ENCODE measurements at places on chromosomes 16 and 17.

DNA sequence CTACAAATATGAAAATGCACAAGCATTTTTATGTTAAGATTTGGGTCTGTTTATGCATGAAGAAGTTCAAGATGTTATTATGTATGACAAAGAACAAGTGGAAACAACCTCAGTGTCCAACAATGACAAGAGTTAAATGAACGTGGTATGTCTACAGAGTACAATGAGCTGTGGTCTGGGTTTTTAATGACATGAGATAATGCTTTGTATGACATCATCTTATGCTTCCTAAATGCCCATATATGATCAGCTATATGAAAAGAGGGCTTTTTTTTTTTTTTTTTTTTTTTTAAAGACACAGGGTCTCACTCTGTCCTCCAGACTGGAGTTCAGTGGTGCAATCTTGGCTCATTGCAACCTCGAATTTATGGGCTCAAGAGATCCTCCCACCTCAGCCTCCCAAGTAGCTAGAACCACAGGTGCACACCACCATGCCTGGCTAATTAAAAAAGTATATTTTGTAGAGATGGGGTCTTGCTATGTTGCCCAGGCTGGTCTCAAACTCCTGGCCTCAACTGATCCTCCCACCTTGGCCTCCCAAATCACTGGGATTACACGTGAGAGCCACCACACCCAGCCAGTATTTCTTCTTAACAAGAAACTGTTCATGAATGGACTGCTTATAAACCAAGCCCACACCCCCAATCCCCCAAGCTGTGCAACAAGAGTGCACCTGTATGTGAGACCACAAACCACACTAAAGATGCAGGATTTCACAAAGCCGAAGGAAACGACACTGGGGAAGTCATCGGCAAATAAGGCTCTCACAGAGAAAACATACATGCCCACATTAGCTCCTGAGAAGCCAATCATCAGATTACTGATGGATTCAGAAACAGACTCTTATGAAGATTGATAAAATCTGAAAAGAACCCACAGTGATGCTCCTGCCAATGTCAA lies 114.5 kb downstream of the CPPED1 start:
- DNase-seq: no peak

GRCh38 chr16:30470632-30470995 lies 1.9 kb upstream of the ITGAL start:
- no peak for DNase-seq

DNA sequence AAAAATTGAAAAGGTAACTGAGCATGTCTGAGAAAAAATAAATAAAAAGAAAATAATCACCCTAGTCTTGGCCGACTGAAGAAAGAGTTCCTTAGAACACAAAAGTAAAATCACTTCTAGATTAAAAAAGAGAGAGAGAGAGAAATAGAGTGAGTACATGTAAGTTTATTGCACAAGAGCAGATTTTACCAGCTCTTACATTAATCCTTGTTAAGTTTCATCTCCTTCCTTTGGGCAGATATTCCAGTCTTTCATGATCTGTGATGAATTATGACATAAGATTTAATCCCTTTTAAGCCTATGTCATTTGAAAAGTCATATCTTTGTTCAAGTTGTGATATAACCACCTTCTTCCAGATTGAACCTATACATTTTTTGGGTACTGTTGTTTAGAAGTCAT lies 54.8 kb downstream of the NFAT5 start:
- no peak for DNase-seq

DNA sequence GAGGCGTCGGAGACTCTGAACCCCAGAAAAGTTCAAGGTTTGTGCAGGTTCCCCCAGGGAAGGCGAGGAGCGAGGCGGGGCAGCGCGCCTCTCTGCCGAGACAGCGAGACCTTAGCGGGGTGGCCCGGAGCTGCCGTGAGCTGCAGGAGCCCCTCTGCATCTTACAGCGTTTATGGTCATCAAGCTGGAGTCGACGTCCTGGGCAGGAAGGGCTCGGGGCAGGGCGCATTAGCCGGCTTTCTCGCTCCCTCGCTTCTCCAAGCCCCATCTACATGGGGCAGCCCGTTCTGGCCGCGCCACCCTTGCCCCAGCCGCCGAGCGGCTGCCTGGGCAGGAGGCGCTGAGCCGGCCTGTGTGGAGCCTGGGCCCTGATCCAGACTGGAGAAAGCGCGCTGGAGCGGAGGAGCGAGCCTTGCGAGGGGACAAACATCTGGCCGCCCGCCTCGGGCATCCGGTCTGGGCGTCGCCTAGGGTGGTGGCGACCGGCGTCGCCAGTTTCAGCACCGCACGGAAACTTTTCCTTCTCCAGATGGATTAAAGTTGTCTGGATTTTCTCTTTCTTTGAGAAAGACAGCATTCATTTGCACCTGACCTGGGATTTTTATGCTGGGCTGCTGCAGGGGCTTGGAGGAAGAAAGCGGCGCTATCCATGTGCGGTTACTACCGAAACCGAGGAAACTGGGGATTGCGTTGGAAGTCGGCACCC lies 750 bp downstream of the TMEM132E start:
- DNase-seq: no peak

DNA sequence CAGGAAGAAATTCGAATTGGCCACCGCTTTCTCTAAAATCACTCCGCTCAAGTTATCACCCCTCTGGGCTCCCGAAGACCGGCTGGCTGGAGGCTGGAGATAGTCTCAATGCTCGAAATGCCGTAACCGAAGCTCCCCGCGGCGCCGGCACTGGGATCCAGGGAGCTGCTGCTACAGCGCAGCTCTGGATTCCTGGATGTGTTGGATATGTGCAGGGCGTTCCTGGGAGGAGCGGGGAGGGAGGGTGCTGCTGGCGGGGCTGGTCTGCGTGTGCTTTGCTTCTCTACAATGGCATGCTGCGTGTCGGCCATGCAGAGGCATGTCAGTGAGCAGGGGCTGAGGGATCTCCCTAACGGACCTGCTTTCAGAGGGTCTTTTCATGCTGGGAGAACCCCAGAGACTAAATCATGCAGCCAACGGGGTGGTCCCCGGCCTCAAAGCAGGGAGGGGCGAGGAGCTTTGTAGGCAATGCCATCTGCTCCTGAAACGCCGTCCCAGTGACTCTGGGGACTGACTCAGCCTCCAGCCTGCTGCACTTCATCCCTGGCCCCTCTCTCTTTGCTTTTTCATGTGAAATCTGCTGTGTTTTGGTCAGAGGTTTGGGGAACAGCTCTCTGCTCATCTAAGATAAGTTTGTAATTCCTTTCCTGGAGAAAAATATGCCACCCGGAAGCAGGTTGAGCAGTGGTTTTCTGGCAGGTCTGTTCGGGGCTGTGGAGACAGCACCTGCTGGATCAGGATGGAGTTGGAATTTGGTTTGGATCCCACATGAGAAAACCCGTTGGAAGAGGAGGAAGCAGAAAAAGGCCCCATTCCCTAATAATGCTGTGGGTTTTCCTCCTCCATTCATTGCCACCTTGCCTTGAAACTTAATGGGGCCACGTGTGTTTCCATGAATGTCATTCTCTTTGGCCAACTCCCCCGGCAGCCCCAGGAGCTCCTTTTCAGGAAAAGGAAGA lies 311.4 kb downstream of the SEC14L1 start:
- no peak for DNase-seq

GRCh38 chr16:4682616-4683254 lies 10.6 kb upstream of the NUDT16L1 start:
- no peak for DNase-seq

- DNase-seq: no peak
These were observed 1.8 kb downstream of the TMIGD1 start for GRCh38 chr17:30332057-30332542.

- DNase-seq: no peak
These were observed 3.6 kb downstream of the FA2H start for GRCh38 chr16:74770831-74771526.

DNA sequence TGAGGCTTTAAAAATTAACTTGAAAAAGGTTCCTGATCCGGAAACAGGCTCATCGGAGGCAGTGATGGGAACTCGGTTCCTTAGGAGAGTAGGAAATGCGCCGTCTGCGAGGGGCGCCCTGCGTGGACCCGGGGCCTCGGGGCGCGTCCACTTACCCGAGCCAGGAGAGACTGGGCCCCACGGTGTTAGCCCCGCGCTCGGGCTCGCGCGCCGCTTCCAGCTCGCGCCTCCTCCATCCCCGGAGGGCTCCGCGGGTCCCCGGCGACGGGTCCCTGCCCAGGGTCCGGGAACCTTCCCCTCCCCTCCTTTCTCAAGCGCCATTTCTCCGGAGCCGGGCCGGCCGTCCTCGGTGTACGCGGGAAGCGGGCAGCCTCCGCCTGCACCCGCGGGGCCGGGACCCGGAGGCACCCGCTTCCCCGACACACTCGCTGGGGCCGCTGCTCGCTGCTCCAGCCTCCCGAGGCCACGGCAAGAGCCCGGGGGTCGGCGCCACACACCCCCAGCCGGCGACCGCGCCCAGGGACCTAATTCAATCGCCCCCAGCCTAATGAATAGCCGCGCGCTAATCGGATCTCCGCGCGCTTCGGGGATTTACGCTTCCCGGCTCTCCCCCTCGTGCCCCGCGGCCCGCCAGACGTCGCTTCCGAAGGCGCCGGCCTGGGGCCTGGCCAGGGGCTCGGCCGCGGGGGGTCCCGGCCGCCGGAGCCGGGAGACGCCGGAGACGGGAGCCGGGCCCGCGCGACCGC lies 2.2 kb upstream of the BAHCC1 start:
- DNase-seq: no peak

Data from activated gamma-delta T cell treated with anti-CD3 and anti-CD28 coated beads, Interleukin-2, amount 50 U/mL, for 16 hours (primary cell).